ENCODE measurements at places on chromosomes 5 and 9.

DNA sequence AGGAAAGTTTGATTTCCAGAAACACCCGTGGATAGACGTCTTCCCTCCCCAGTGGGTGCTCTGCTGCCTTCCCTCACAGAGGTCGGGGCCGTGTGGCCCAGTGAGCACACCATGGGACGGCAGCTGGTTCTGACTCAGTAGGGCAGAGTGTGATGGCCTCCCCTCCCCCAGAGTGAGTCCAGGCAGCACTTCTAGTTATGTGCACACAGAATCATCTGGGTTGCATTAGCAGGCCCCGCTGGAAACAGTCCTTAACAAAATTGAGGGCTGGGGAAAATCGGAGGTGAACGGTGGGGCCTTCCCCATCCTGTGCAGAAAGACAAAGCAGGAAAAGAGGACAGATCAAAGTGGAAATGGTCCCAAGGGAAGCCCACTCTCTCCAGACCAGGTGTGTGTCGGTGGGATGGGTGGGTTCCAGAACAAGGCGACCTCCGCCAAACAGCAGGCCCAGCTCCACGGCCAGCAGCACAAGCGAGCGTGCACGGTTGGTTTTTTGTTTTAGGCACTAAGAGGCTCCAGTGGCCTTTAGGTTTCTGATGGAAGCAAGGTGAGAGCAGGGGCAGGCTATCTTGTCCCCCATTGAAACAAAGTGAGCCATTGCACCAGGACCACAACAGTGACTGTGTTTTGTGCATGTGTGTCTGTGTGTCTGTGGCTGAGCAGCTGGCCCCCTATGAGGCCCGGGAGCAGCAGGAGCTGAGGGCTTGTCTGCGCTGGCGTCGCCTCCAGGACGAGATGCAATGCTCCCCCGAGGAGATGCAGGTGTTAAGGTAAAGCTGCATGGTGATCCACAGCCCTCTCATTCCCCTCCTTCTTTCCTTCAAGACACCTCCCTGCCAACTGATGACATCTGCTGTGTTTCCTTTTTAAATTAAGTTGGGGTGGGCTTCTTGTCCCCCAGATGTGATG, 201.5 kb downstream of the AOPEP start:
- DNase-seq = peak; percentile 56

DNA sequence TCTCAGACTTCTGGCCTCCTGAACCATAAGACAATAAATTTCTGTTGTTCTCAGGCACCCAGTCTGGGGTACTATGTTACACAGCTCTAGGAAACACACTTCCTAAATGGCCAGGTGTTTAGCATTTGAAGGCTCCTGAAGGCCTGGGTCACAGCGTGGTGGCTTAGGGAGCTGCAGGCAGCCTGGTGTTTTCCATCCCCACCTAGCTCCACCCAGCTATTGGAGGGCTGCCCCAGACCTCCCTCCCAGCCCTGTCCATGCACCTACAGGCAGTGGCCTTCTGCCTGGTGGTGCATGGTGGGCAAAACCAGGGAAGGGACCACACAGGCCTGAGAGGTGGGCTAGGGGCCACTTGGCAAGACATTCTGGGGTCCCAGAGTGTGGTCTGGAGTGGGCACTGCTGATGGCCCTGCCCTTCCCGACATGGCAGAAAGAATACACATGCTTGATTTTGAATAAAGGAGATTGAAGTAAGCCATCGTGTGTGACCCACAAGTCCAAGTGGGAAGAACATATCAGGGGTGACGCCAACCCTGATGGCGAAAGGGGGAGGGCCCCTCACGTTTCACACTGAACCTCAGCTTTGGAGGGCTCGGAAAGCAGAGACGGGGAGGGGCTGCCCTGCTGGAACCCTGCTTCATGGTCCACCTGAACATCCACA, 1.3 kb upstream of the SUSD3 start:
- DNase-seq = peak; percentile 82

GRCh38 chr5:851076-851475, 290 bp upstream of the ZDHHC11 start:
- DNase-seq = peak; percentile 55

GRCh38 chr9:117149996-117150395, 264.9 kb downstream of the ASTN2 start:
- no peak for DNase-seq

- no peak for DNase-seq
These were observed 94.3 kb downstream of the STRBP start for GRCh38 chr9:123174079-123174478.

DNA sequence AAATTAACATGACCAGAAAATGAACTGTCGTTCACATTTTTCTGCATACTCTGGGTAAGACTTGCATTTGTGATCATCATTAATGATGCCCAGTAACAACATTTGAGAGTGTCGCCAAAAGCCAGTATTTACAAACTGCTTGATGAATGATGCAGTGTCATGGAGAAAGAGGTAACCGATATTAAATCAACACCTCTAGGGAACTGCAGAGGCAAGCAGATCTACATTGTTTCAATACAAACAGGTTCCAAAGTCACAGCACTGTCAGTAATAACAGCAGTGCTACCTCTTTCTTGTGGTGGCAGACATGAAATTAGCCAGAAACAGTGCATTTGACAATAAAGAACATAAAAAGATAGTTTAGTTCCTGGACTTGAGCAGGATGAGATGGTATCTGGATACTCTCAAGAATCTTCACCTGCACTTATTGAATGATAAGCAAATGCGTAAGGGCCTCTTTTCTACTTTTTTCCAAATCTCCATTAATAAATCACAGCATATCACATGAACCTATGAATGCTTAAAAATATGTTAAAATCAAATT, 456.6 kb downstream of the ARHGEF28 start:
- DNase-seq = no peak

GRCh38 chr5:75510836-75511434, 494 bp downstream of the CERT1 start:
- peak; percentile 69 for DNase-seq

GRCh38 chr9:133533857-133534256, 647 bp upstream of the ADAMTSL2 start:
- DNase-seq = no peak

- no peak for DNase-seq
These were observed 198.9 kb upstream of the CYLC2 start for GRCh38 chr9:102796244-102796643.

- no peak for DNase-seq
These were observed 304.3 kb upstream of the ARRDC3 start for GRCh38 chr5:91687430-91687829.

GRCh38 chr5:108687595-108688200, 60.0 kb upstream of the FER start:
- DNase-seq = no peak

- no peak for DNase-seq
These were observed 7.4 kb downstream of the DMXL1 start for GRCh38 chr5:119078071-119078846.

DNA sequence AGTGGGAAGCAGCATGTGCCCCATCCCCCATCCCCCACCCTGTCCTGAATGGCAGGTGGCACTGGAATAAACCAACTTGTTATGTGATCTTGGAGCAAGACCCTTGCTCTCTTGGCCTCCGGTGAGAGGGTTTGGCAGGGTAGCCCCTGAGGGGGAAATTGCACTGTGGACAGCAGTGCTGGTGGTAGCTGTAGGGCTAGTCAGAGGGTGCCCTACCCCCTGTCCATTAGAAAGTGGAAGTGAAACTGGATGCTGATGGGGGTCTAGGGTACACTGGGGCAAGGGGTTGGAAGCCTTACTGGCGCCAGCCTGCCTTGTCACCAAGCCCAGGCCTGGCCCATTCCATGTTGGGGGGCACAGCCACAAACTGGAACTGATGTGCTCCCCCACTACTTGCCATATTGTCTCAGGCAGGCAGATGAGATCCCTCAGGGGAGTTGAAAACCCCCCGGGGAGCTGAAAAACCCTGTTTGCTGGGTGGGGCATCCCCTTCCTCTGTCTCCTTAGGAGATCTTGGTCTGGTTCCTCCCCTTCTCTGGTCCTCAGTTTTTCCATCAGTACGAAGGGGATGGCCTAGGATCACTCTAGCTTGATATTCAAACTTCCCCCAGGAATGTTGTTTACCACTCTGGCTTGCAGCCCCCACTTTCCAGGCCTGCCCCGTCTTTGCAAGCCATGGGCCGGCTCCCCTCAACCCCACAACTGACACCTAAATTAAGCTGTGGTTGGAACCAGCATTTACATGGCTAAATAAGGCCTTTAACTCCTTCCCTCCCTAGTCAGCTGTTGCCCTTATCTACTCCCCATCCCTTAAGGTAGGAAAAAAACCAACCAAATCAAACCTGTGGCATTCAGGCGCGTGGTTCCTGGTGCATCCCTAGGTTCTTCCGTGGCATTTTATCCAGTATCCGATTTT, 14.4 kb upstream of the SYNPO start:
- no peak for DNase-seq

- DNase-seq = no peak
These were observed 109.2 kb downstream of the PSAT1 start for GRCh38 chr9:78406146-78406545.

DNA sequence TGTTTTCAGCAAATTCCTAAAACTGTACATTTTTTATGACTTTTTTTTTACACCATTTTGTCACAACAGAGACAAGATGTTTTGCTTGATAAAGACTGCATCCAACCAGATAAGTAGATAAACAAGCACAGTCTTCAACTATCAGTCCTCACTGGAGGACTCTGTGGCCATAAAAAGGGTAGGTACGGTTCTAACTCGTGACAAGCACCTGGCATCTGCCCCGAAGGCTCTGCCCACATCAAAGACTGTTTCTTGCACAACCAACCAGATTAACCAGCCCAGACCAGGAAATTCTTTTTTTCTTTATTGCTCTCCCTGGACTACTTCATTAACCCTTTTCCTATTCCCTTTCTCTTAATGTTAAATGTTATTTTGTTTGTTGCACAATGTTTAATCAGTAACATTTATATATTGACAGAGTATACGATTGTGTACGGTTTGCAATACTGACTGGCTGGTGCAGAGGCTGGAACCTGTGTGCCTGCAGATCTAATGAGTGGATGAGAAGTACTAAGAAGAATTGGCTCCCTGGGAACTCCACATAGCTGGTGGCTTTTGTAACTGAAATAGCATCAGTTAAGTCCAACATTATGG, 74.1 kb downstream of the SERINC5 start:
- no peak for DNase-seq

- no peak for DNase-seq
These were observed 7.9 kb downstream of the SMARCA2 start for GRCh38 chr9:2023042-2023441.

- peak; percentile 55 for DNase-seq
These were observed 10.9 kb downstream of the CCDC127 start for GRCh38 chr5:206927-207536.

DNA sequence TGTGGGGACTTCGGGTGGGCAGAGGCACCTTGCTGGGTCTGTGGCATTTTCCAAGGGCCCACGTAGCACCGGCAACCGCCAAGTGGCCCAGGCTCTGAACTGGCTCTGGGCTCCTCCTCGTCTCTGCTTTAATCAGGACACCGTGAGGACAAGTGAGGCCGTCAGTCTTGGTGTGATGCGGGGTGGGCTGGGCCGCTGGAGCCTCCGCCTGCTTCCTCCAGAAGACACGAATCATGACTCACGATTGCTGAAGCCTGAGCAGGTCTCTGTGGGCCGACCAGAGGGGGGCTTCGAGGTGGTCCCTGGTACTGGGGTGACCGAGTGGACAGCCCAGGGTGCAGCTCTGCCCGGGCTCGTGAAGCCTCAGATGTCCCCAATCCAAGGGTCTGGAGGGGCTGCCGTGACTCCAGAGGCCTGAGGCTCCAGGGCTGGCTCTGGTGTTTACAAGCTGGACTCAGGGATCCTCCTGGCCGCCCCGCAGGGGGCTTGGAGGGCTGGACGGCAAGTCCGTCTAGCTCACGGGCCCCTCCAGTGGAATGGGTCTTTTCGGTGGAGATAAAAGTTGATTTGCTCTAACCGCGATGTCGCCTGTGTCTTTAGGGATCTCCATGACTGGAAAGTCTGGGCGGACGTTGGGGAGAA, 5.8 kb downstream of the DPP7 start:
- DNase-seq = peak; percentile 46

- DNase-seq = no peak
These were observed 64.2 kb downstream of the ZNF354C start for GRCh38 chr5:179124273-179124852.

DNA sequence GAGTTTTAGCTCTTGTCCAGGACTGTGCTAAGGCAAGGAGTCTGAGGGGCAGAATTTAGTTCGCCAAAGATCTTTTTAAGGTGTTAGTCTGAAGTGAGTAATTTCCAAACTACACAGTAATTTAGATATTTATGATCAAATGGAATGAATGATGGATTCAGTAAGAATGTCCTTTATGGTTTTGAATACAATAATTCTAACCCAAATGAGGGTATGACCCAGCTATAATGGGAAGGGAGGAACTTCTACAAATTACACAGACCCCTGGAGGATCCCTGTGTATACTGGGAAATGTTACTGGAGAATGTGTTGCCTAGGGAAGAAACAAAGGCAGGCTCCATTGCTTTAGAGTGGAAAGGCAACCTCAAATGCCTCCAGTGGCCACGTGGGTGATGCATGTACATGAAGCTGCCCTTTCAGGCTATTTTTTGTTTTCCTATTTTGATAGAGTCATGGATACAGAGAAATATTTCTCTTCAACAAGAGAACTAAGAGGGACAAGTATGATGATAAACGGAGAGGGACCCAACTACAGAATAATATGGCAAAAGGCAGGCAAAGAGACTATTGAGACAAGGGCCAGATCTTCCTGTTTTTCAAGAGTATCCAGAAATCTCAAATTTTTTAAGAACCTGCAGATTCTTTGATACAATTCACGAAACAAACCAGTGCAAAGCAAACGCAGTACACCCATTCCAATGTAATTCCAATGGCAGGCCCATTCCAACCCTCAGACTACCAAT, 25.4 kb downstream of the SLC1A3 start:
- DNase-seq = no peak

DNA sequence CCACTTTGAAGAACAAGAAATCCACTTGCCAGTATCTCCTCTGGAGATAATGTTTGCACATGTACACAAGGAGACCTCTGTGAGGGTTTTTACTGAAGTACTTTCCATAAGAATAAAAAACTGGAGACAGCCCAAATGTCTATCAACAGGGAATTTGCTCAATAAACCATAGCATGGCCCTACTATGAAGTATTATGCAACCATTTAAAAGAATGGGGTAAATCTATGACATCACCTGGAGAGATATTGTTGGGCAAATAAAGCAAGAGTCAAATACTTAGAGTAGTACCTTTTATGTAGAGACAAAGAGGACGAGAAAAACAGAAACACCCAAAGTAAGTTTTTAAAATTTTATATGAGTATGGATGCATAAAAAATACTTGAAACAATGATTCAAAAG, 23.9 kb upstream of the MVB12B start:
- DNase-seq = no peak

GRCh38 chr9:34884747-34885189, 73.3 kb upstream of the PHF24 start:
- no peak for DNase-seq

- DNase-seq = no peak
These were observed 19.2 kb downstream of the SLC22A4 start for GRCh38 chr5:132313366-132313765.

DNA sequence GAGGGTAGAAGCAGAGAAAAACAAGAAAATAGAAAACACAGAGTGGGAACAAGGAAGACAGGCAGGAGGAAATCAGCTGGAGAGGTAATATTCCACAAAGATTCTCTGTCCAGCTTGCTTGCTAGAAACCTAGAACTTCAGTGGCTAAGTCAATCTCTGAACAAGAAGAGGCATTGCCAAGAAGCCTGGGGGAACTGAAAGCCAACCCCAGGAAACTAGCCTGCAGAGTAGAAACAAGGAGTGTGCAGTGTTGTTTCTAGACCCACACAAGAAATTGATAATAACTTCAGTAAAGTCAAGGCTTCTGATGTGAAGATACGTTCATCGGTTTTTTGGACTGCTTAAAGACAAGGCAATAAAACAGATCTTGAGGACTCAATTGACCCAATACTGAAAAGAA, 234.5 kb upstream of the MAP3K1 start:
- DNase-seq = no peak

- peak; percentile 30 for DNase-seq
These were observed 163.8 kb upstream of the TRPM3 start for GRCh38 chr9:71285191-71285656.

Data from H7 (cell line).